ENCODE measurements at places on chromosomes 5 and 9.

DNA sequence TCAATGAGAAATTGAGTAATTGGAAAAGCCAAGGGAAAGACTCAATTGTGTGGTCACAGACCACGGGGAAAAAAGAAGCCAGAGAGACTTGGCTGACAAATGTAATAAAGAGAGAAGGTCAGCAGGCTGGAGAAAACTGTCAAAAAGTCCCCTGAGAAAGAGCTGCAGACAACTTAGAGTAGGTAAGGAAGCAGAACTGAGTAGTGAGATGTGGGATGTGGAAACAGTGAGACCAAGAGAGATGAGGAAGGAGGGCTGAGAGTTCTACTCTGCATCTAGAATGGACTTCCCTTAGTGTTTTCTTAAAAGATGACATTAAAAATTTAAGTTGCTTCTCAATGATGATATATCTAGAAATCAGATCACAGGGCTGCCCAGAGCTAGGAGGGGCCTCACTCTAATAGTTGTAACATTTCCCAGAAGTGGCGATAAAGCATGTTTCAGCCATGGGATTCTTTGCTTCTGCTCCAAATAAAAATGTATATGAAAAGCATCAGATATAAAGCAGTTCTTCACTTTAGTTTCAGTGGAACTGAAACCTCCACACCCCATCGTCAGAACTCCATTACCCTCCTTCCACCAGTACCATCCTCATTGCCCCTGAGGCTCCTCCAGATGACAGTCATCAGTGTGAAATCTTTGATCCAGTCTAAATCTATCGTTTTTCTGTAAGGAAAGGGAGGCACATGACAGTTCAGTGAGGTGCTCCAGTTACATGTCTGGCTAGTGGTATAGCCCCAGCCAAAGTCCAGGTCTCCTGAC is 80.6 kb downstream of the SPEF2 start:
- no peak for DNase-seq

- no peak for DNase-seq
Measured at GRCh38 chr9:112556497-112557442, 70.1 kb downstream of the KIAA1958 start.

- DNase-seq, result no peak
Measured at GRCh38 chr9:112866662-112867274, 23.9 kb downstream of the SLC46A2 start.

DNA sequence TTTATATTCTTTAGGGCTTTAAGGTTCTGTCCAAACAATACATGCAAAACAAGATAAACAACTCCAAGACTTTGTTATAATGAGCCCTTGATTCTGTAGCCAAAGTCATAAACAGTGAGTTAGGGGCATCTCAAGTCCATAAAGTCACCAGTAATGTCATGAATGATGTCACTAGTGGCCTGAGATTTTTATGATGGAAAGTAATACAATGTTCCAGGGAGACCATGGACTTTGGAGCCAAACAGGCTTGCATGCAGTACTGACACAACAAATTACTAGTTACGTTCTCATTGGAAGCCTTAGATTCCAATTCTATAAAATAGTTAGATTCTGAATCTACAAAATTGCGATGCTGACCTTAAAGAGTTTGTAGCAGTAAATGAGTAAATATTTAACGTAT is 280.0 kb downstream of the HINT1 start:
- no peak for DNase-seq

DNA sequence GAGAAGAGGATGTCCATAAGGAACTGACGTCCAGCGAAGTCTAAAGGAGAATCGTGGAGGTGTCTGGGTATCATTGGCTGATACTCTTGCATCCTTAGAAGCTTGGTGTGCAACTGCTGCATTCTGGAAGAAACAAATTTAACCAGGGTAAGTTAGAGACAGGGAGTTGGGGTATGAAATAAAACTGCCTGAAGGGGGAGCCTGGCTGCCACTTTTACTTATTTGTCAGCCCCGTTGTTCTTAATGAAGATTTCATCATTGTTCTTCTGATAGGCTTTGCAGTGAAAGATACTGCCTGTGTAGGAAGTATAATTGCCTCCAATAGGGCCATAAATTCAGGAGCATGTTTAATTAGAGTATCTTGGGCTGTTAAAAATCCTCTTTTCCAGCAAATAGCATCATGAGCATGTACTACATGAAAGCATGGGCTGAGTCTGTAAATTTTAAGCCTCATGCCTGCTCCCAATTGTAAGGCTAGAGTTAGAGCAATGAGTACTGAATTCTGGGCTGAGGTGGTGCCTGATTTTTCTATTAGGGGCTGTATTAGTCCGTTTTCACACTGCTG is 1264.5 kb upstream of the ACO1 start:
- no peak for DNase-seq

DNA sequence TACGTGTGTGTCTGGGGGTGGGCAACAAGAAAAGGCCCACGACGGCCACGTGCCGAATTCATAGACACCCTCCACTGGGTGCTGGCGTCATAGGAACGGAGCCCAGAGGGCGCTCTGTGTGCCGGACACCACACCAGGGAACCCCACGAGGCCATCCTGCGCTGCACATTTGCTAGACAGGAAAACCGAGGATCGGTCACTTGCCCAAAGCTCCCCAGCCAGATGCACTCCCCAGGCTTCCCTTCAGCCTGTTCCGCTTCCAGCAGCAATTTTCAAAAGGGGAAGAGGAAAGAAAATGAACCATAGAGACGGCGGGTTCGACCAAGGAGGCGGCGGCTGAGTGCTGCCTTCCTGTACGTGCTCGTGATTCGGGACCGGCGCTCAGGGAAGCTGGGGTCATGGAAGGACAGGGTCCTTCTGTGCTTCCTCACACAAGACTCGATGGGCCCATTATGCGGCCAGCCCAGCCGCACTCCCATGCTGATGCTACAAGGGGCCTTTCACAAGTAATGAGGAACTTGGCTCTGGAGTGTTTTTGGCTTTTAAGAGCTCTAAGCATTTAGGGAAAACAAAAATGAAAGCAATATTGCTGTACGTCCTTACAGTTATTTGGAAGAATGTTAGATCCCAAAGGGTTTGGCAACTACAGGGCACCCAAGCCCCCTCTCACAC is 124.6 kb upstream of the SARDH start:
- no peak for DNase-seq

GRCh38 chr9:128180447-128180846 is 10.9 kb downstream of the CIZ1 start:
- DNase-seq, result no peak

DNA sequence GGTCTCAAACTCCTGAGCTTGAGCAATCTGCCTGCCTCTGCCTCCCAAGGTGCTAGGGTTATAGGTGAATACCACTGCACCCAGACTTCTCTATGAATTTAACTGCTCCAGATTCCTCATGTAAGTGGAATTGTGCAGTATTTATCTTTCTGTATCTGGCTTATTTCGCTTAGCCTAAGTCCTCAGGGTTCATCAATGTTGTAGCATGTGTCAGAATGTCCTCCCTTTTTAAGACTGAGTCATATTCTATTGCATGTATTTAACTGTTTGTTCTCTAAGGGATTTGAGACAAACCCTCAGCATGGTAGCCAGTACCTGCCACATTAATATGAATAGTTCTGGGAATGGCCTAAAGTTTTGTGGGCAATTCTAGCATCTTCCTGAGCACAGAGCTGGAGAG is 53.9 kb upstream of the TUT7 start:
- DNase-seq, result no peak

GRCh38 chr9:131676431-131676972 is 63.4 kb downstream of the RAPGEF1 start:
- DNase-seq, result no peak

DNA sequence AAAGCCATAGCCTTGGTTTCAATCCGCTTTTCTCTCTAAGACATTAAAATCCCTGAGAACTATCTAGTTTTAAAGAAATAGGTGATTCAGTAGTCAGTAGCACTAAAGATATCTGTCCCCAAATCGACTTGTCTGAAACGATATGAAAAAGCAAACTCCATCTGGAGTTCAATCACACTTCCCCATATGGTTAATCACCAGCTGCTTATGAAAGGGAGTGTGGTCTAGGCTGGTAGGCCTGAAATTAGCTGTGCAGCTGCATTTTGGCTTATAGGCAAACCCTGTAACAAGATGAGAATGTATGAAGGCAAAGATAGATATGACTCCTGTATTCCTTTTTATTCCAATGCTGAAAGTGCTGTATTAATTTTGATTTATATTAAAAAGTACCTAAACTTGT is 65.9 kb downstream of the DMRTA1 start:
- DNase-seq, result no peak

DNA sequence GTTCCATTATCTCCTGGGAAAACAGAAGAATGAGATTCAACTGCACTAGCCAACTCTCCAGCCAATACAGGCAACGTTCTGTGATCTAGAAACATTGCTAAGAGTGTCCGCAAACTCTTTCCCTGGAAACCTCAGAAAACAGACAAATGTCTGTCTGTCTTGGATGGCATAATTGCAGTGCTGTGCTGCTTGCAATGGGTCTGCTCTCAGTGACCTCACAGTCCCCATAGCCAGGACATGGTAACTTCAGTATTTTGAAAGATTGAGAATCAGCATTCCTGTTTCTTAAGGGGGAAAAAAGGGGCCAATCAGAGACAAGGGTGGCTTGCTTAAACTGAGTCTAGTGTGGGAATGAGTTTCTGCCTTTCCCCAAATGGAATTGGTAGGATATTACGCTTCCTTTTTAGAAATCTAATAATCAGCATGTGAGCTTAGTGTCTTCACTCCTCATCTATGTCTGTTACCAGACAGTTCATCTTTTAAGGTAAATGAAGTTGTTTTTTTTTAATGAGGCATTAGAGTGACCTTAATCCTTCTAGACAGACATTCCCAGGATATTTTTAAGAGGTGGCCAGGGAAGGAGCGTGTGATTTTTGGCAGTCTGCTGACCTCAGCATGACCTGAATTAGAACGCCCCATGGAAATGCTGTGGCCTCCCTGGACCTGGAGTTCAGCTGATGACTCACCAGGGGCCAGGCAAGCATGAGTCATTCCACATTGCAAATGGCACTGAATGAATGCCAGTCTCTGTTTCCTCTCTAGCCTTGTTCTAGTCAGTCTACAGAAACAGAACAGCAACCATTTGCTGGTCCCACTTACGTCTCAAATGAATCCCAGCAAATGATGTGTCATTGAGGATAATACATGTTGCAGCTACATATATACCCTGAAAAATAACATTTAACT is 210.2 kb upstream of the ACTBL2 start:
- DNase-seq, result no peak

GRCh38 chr5:92519811-92520632 is 1061.0 kb downstream of the NR2F1-AS1 start:
- no peak for DNase-seq

DNA sequence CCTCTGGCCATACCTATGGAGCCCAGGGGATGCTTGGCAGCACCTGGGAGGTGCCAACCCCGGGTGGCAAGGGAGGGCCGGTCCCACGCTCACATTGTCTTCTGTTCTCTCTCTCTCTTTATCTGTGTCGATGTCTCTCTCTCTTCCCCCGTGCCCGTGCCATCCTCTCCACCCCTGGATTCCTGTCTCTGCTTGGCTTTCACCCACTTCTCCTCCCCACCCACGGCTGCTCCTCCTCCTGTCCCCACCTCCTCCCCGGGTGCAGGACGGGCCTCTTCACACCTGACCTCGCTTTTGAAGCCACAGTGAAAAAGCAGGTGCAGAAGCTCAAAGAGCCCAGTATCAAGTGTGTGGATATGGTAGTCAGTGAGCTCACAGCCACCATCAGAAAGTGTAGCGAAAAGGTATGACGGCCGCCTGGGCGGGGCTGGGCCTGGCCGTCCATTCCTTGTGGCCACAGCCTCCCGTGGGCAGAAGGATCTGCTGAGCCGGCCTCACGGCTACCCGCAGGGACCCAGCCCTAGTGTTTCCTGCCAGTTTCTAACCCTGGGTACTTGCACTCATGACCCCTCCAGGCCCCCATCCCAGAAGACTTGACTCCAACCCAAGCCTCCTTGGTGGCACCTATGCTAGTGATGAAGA is 22.7 kb downstream of the DNM1 start:
- DNase-seq, result no peak

- DNase-seq, result no peak
Measured at GRCh38 chr5:171640480-171640879, 145.1 kb upstream of the SMIM23 start.

DNA sequence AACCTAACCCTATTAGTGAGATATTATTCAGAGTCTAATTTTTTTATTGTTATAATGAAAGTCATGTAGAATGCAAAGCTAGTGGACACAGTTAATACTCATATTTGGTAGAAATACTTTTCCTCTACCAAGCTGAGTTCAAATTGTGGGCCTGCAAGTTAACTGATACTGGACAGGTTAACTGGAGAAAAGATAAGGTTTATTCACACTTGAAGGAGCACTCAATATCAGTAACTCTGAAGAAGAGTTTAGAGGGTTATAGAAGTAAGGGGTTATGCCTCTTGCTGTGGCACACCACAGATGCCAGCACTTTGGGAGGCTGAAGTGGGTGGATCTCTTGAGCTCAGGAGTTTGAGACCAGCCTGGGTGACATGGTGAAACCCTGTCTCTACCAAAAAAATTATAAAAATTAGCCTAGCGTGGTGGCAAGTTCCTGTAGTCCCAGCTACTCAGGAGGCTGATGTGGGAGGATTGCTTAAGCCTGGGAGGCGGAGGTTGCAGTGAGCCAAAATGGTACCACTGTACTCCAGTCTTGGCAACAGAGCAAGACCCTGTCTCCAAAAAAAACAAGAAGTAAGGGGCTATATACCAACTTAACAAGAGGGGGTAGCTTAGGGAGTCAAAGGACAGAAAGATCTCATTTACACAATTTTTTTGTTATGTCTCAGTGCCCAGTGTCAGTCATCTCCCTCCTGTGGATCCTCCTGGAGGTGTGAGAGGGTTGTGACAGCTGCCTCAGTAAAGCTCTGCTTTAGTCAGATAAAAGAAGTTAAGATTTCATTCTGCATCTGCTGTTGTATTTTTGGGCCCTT is 121.2 kb upstream of the GRHPR start:
- no peak for DNase-seq

DNA sequence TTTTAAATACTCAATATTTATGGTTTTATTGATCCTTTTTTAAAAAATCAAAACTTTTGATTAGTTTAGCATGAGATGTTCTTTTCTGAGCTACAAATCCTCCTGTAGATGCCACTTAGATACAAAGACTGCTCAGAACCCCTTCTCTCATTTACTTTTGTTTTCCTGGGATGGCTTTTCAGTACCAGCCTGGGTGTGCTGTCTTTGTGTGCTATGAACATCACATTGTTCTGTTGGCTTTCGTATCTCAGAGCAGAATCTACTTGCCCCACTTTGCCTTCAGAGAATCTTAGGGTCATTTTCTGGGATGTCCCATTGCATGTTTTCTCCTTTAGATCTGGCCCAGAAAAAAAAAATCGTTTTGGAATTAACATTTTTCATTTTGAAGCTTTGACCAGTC is 85.9 kb downstream of the RASGRF2 start:
- DNase-seq, result no peak

DNA sequence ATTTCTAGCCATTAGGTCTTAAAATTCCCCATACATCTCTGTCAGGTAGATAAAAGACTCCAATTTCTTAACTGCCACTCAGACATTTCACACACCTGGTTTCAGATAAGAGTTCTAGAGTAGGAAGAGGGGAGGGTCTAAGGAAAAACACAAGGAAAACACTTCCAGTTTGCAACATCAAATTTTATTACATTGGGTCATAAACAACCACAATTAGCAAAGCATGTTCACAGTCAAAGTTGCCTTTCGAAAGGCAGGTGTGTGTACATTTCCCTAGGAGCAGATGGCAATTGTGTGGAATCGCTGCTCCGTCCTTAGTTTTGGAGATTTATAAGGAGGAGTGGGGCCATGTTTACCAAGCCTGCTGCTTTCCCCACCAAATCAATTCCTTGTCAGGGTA is 120.8 kb downstream of the DMRT2 start:
- no peak for DNase-seq

- DNase-seq, result no peak
Measured at GRCh38 chr5:80268916-80269315, 13.1 kb upstream of the SERINC5 start.

- no peak for DNase-seq
Measured at GRCh38 chr5:142098931-142099330, 9.6 kb upstream of the NDFIP1 start.

All from esophagus squamous epithelium (tissue), 5 donors.